A673 (cell line): ENCODE measurements at places on chromosomes 6 and 20. TPM values are rescaled to one million over a fixed set of nuclear protein-coding genes. Genes with fewer than 3 reads are reported as not detected.

- H3K4me3 ChIP-seq, result no peak overlapping the region
- peak; percentile 25 for DNase-seq
- H3K36me3 ChIP-seq, result no peaks in the 10 kb centered on the region
- H3K4me1 ChIP-seq, result no peaks in the 10 kb centered on the region
Observed at GRCh38 chr20:61808447-61808846, 257.2 kb downstream of the TAF4 start.

DNA sequence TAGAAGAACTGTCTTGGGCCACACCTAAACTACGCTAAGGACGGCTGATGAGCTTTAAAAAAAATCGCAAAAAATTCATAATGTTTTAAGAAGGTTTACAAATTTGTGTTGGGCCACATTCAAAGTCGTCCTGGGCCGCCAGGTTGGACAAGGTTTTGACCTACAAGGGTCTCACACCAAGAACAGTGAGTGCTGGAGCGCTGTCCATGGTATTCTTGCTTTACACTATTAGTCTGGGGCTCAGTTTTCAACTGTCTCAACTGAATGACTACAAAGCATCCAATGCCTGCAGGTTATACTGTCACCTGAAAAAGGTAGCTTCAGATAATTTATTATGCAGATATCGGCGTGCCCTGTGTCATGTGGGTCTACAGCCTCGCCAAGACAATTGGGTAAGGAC, 3.7 kb upstream of the FAXC start:
- no peak overlapping the region for H3K4me3 ChIP-seq
- H3K27ac ChIP-seq, result no peak overlapping the region

GRCh38 chr6:108768166-108768555, 80.1 kb upstream of the ARMC2 start:
- no peak for DNase-seq
- no peaks in the 10 kb centered on the region for H3K4me1 ChIP-seq
- no peaks in the 10 kb centered on the region for H3K27me3 ChIP-seq
- no peak overlapping the region for H3K27ac ChIP-seq

DNA sequence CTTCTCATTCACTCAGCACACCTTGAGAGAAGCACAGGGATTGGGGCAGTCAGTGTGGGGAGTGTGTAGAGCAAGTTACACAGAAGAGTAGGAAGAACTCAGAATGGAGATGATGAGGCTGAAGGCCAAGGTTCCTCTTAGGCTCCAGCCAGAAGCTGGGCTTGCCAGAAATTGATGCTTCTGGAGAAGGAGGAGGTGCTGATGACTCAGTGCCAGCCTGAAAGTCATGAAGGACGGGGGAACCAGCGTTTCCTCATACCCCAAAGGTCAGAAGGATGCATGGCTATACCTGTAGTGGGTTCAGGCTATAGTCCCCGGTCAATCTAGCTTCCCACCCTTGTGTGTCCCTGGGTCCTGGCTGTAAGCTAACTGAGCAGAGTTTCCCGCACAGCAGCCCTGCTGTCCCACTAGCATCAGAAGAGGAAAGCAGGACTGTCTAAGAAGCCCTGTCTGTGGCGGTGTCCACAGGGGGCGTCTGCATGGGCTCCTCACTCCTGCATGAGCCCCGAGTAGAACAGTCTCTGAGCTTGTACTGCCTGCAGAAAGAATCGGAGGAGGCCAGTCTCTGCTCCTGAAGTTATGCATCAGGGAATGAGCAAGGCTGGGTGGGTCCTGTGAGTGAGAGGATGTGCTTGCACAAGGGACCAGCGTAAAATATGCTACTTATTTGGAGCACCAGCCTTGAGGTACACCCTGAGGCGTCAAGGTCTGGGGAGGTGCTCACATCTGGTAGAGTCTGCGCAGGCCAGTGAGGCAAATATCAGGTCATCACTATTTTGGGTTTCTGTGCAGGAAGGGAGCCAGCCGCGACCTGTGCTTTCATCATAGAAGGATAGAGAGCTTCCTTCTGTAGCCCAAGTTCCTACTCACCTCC, 148.5 kb downstream of the MRPL14 start:
- no peak for DNase-seq
- H3K27ac ChIP-seq, result no peak overlapping the region
- no peak overlapping the region for H3K4me3 ChIP-seq
- no peaks in the 10 kb centered on the region for H3K27me3 ChIP-seq
- no peaks in the 10 kb centered on the region for H3K4me1 ChIP-seq

The PRDM13 gene
- total RNA-seq, result 0.58 and 1.2 TPM in 2 replicates

The DDO gene
- total RNA-seq, result not detected in 2 replicates

The DEFB124 gene
- total RNA-seq, result not detected in 2 replicates
